ENCODE measurements at places on chromosomes 5 and 9. TPM values are rescaled to one million over a fixed set of nuclear protein-coding genes. Genes with fewer than 3 reads are reported as not detected.

GRCh38 chr9:29717631-29718030 is 2144.3 kb upstream of the C9orf72 start:
- no peak for DNase-seq

DNA sequence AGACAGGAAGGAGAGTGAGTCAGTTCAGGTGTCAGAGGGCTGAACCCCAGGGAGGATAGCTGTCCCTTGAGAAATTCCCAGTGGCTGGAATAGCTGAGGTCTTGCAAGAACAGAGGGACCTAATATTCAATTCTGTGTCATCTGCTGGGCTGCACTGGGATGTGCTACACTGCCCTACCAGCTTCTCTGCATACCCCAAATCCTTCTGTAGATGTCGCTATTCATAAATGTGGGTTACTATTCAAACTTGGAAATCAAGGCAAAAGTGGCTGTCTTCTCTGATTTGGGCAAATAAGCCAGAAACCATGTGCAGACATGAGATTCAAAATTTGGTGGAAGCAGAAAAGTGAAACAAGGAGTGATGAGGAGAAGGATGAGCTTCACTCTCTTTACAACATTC is 16.3 kb downstream of the TNFSF8 start:
- peak; percentile 7 for DNase-seq

DNA sequence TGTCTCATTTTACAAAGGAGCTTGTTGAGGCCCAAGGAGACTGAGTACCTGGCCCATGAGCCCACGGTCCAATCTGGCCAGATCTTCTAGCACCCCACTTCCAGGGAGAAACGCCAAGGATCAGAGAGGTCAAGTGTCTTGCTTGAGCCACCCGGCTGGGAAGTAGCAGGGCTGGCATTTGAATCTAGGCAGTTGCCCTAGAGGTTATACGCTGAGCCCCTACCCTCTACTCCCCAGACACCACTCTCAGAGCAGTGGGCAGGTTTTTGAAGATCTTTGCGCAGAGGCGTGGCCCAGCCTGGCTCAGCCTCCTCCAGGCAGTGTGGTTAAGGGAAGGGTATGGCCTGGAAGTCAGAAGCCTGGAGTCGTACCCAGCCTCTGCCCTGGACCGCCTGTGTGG is 5.8 kb upstream of the NUP214 start:
- DNase-seq, result no peak

DNA sequence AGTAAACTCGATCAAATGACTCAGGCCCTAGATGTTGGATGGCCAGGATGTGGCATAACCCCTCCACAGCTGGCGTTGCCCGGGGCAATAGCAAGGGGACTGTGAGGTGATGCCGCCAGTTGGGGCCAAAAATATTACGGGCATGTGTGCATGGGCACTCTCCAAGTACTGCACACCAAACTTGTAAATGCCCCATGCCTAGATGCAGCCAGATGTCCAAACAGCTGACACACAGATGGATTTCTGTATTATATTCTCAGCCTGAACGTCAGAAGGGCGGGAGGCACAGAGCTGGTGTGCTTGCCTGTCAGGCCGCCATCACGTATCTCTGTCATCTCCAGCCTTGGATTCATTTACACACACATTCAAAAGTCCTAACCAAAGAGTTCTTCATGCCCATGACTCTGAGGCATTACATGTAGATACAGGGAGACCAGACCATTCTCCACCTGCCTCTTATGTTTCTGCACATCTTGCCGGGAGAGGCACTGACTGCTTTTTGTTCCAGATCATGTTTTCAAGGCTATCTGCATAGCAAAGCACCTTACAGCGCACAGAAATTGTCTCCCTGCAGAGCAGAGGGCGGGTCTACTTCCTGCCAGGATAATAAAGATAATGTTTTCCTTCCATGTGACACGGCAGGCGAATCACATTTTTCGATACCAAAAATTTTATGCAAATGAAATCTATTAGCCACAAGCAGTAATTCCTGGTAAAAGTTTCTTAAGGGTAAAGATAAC is 200.9 kb upstream of the ADAMTS16 start:
- DNase-seq, result no peak

DNA sequence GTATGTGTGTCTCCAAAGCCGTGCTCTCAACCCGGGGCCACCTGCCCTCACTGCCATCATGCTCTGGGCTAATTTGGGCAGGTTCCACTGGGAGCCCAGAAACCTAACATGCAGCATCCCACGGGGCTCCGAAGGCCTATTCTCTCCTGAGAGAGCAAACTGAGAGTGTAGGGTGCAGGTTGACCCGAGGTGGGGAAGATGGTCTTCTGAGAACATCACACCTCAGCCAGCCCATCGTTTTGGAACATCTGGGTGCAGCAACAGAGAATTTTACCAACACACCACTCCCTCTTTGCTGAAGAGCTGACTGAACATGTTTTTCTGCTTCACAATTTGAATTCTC is 294.6 kb upstream of the TUT7 start:
- no peak for DNase-seq

DNA sequence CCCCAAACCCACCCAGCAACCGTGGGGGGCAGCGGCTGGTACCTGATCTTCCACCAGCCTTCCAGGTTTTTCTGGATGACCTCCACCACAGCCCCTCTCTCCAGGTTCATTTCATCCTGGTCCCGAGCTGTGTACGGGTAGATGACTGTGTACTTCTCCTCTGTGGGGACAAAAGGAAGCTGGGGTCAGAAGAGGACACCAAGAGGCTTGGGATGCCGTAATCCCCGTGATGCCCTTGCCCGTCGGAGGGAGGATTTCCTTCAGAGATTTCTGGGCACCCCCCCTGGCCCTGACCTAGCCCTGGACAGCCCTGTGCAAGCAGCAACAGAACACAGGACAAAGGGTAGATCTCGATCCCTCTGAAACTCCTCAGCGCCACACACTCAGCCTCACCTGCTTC is 70.3 kb upstream of the UBTD2 start:
- no peak for DNase-seq

GRCh38 chr5:74017112-74017511 is 391.1 kb downstream of the ARHGEF28 start:
- no peak for DNase-seq

GRCh38 chr5:178355671-178356070 is 123.1 kb upstream of the PHYKPL start:
- DNase-seq, result no peak

GRCh38 chr9:123356851-123357742 is 1.1 kb downstream of the CRB2 start:
- no peak for DNase-seq

DNA sequence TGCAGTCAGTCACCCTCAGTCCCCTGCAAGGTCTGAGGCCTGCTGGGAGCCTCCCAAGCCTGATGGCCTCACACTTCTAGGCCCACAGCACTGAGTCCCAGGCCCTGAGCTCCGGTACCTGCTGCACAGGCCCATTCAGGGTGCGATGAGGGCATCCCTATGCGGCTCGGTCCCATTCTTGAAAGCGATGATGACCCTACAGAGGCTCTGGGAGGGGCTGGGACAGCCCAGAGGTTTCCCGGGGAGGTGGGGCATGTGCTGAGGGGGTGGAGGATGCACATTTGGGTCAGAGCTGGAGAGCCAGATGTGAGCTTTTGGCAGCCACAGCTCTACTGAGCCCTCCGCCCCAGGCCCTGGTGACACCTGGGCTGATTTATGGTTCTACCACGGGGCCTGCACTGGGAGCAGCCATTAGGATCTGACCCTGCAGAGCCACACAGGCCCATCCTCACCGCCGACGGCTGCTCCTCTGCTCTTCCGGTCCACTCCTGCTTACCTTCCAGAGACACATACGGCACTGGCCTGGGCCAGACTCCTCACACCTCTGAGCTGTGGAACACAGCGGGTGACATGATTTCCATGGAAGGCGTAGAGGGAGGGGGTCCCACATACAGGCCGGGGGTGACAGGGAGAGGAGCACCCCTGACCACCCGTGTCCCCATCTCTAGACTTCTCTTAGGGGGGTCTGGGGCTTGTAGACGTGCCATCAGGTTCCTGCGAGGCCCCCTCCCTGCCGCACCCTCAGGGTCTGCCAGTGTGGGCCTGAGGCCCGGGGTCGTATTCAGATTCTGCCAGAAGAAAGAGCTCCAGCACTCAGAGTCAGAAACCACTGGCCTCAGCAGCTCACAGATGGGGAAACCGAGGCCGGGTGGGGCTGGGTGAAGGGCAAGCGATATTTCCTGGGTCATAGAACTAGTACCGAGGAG is 53.4 kb downstream of the COL23A1 start:
- no peak for DNase-seq

DNA sequence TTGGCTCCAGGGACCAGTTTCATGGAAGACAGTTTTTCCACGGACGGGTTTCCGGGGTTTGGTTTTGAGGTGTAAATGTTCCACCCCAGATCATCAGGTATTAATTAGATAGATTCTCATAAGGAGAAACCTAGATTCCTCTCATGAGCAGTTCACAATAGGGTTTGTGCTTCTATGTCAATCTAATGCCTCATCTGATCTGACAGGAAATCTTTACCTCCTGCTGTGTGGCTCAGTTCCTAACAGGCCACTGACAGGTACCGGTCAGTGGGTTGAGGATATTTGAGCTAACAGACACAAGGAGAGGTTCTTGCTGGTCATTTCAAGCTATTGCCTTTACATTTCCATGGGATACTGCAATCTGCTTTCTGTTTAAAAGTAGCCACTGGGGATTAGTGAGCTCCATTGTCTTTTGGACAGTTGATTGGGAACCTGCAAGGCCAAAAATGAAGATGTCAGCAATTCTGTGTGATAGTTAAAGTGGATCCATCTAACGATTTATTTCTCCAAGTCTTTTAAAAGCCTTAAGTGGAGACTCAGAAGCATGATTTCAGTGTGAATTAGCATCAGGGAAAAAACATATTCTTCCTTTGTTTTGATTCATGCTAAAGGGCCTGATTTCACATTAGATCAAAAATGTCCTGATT is 38.6 kb downstream of the MRPS30 start:
- no peak for DNase-seq

DNA sequence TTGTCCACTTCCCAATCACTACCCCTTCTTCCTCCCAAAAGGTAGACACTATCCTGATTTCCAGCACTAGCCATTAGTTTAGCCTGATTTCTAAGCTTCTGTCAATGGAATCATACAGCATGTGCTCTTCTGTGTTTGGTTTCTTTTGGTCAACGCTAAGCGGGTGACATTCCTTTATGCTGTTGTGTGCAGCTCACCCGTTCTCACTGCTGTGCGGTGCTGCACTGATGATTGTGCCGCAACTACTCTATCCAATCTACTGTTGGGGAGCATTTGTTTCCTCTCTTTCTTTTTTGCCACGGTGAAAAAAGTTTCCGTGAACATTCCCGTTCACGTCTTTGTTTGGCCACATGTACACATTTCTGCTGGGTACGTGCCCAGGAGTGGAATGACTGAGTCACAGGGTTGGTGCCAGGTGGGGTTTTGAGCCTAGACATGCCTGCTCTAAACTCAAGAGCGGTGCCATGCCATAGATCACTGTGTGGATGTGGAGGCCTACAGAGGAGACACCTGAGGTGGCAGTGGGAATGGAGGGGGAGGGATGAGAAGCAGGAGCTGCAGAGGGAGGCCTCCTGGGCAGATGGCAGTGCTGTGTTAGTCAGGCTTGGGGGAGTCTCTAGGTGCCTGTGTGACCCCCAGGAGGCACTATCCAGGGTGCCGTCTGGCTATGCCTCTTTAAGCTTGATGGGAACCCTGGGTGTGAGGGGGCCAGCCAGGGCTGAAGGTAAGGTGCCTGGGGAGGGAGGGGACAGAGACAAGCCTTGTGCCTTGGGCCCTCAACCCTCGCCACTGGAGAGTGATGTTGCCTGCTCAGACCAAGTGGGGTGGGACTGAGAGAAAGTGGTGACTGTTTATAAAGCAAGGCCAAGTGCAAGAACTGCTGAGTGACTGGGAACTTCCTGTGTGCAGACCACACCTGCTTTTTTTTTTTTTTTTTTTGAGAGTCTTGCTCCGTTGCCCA is 11.4 kb upstream of the ANKRD33B start:
- DNase-seq, result peak; percentile 37

GRCh38 chr9:18184401-18184800 is 289.6 kb upstream of the ADAMTSL1 start:
- no peak for DNase-seq

DNA sequence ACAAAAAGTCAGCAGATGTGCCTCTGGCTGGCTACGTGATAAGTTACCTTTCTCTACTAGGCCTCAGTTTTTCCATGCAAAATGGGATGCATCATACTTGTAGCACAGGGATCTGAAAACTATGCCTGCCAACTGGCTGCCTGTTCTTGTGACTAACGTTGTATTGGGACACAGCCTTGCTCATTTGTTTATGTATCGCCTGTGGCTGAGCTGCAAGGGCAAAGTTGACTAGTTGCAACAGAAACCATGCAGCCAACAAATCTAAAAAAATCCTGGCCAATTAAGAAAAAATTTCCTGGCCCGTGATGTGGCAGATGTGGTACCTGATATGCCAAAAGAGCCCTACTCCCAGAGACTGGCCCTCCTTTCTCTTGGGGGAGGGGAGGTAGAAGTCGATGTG is 131.3 kb downstream of the SEC61B start:
- DNase-seq, result peak; percentile 98

DNA sequence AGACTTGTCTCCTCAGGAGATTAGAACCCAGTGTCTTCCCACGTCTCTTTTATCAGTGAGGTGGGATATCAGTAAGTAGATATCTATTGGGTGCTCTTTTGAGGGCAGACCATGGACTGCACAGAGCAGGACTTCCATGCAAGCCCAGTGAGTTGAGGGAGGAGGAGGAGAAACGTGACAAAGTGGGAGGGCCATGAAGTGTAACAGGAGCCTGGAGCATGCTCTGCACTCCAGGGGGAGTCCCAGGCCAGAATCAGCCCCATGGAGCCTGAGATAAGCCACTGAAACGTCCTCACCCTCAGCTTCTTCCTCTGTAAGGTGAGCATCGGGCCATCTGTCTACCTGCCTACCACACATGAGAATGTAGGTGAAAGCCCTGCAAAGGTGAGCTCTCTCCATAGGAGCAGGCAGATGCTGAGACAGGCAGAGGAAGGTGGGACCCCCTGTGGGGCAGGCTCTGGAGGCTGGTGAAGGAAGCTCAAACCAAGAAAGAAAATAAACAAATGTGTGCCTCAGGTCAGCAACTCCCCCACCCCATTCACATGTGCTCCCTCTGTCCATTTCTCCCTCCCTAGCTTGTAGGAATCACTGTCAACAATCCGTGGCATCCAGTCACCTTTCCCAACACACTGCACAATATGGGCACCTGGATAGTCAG is 87.4 kb downstream of the NRG2 start:
- no peak for DNase-seq

DNA sequence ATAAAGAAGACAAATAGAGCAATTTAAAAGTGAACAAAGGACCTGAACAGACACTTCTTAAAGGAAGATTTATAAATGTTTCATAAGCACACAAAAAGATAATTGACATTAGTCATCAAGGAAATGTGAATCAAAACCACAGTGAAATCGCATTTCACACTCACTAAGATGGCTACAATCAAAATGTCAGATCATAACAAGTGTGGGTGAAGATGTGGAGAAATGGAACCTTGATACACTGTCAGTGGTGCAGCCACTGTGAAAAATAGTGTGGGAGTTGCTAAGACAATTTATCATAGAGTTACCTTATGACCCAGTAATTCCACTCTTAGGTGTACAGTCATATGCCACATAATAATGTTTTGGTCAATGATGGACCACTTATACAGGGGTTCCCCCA is 54.5 kb upstream of the HTR4 start:
- no peak for DNase-seq

Gene SMIM32
- total RNA-seq, result not detected

Gene SLC6A18
- total RNA-seq, result not detected

Gene SLC6A3
- not detected for total RNA-seq

Gene ANKRD34B
- total RNA-seq, result not detected

Gene CDKN2B
- 5.6 TPM for total RNA-seq

Gene GFPT2
- total RNA-seq, result 20.8 TPM

Gene DIMT1
- total RNA-seq, result 46.4 TPM

Gene ADRB2
- total RNA-seq, result 3.4 TPM

Gene CCDC152
- total RNA-seq, result 0.90 TPM
